ENCODE measurements at places on chromosomes 12 and 14.

GRCh38 chr12:71009430-71010142 is 89.0 kb upstream of the PTPRR start:
- H3K27ac ChIP-seq, result no peak overlapping the region
- DNase-seq, result no peak
- H3K4me3 ChIP-seq, result no peak overlapping the region

DNA sequence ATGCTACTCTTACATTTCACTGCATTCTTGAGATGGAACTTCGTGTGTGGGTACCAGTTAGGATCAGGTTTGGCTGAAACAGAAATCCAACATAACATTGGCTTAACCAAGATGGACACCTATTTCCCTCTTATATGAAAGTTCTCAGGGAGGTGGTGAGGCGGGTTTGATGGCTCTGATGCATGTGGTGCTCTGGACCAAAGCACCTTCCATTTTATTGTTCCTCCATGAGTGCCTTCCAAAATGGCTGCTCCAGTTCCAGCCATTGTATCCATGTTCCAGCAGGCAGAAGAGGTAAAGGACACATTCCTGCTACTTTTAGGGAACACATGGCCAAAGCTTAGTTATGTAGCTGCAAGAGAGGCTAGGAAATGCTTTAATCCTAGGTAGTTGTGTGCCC is 29.6 kb downstream of the BRI3BP start:
- H3K27me3 ChIP-seq, result no peaks in the 10 kb centered on the region
- no peak overlapping the region for H3K4me3 ChIP-seq
- no peak for DNase-seq
- H3K4me1 ChIP-seq, result no peaks in the 10 kb centered on the region
- no peak overlapping the region for H3K27ac ChIP-seq

DNA sequence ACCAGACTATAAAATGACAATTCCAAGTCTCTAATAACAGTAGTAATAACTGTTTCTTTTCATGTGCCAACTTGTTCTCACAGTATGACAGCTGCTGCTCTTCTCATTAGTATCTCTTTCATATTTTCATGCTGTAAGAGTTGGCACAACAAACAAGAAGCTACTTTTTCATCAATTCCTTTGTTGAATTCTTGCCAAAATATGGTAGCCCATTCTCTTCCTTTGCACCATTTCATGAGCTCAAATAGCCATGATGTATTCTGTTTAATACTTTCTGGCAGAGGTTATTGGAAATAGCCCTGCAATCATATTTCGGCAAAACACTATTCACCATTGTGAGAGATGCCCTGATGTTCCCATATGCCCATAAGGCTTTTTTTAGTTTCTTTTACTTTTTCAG is 1100.7 kb downstream of the TRHDE start:
- no peaks in the 10 kb centered on the region for H3K4me1 ChIP-seq
- no peak overlapping the region for H3K27ac ChIP-seq
- H3K27me3 ChIP-seq, result no peaks in the 10 kb centered on the region
- H3K4me3 ChIP-seq, result no peak overlapping the region

DNA sequence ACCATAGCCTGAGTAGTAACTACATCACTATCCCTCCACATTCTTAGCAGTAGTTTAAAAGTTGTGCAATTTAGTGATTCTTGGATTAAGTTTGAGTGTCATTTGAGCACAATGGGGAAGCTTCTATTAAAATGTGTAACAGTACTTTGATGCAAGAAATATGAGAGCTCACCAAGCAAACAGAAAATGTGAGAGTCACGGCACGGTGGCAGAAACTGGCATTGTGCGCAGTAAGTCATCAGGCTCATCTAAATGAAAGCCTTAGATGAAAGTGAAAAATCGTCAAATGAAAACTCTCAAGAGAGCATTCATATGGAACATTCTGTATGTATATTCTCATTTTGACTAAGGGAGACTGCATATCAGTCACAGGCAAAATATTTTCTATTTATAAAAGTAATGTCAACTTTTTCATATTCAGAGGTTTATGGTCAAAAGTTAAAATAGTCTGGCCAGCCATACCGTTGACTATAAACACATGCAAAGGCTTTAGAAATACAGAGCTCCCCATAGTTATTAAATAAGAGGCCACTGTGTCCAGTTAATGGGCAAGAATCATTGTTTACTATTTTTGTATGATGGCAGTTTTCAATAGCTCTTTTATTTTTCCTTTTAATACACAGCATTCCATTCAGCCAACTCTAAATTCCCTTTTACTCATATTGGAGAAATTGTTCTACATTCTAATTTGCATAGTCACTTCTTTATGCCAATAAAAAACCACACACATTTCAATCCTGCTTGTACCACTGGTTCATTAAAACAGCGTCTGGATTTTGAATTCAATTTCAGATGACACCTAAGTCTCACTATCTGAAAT is 167.9 kb downstream of the PRKD1 start:
- no peaks in the 10 kb centered on the region for H3K27me3 ChIP-seq
- no peak overlapping the region for H3K27ac ChIP-seq
- H3K4me3 ChIP-seq, result no peak overlapping the region
- no peak for DNase-seq
- H3K36me3 ChIP-seq, result no peaks in the 10 kb centered on the region

- H3K27me3 ChIP-seq, result peaks cover 35% of the 10 kb centered on the region
- DNase-seq, result no peak
- H3K27ac ChIP-seq, result no peak overlapping the region
- H3K4me1 ChIP-seq, result peaks cover 5% of the 10 kb centered on the region
- no peak overlapping the region for H3K4me3 ChIP-seq
Measured at GRCh38 chr12:111076199-111076598, 155.8 kb upstream of the MYL2 start.

Measured in T-helper 17 cell (primary cell).